Articular chondrocyte of knee joint (primary cell): ENCODE measurements at places on chromosomes 6 and 20. TPM values are rescaled to one million over a fixed set of nuclear protein-coding genes. Genes with fewer than 3 reads are reported as not detected.

Gene LSM14B
- total RNA-seq = 35.7 and 38.2 TPM in 2 replicates

Gene NHLRC1
- 2.9 and 3.2 TPM in 2 replicates for total RNA-seq

Gene PPP1R10
- total RNA-seq = 43.3 and 56.8 TPM in 2 replicates

Gene ZSCAN23
- 2.5 and 5.9 TPM in 2 replicates for total RNA-seq

Gene ECT2L
- under 0.01 and 0.11 TPM in 2 replicates for total RNA-seq

Gene PTGIS
- 40.6 and 42.8 TPM in 2 replicates for total RNA-seq

Gene SH3BGRL2
- 2.9 and 5.1 TPM in 2 replicates for total RNA-seq
